ENCODE measurements at places on chromosomes 3 and 15.
A peak's percentile ranks its signal among the peaks of the same experiment; 100 is the strongest.

DNA sequence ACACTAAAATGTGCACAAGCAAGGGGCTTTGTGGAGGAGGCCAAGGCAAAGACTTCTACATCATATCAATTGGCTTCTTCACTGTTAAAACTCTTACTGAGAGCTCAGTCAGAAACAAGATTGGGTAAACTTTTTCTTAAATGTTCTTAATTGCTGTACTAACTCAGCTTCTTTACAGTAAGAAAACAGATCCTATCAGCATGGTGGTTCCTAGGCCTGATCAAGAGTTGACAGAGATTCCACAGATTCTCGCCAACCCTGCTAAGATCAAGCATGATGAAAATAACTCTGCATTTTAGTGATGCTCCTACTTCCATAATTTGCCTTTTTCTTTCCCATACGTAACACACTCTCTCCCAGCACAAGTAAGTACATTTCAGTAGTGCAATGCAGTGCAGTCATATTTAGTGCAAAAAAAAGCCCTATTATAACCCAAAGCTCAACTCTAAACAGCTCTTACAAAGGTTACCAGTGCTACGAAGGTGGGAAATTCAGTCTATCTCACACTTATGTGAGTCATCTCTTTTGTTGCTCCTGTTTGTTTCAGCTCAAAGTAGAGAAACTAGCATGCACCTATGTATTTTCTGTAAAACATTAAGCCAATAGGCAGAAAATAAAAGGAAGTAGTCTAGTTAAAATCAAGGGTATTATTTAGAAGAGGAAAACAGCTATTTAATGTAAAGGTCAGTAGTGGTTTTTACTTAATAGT is 29.9 kb downstream of the TIGIT start:
- no peak for DNase-seq

GRCh38 chr3:78887029-78887428 is 880.8 kb downstream of the ROBO1 start:
- no peak for DNase-seq

DNA sequence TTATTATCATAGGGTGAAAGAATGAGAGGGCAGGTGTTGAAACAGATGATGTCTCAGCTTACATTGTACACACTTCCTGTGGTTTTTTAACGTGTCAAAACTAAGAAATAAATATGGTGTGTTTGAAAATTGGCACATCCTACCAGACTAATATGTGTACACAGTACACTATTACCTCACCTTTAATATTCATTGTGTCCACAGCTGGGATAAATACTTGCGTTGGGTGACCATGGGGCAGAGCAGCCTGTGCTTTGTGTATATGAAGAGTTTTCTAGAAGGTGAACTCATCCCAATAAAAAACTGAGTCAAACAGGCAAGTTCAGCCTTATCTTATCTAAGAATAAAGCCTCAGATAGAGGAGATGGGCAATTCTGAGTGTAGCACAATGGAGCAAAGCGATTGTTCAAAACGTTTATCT is 17.3 kb downstream of the SUCNR1 start:
- peak; percentile 9 for DNase-seq

- DNase-seq: no peak
Observed at GRCh38 chr3:40771112-40771511, 246.4 kb downstream of the ZNF621 start.

DNA sequence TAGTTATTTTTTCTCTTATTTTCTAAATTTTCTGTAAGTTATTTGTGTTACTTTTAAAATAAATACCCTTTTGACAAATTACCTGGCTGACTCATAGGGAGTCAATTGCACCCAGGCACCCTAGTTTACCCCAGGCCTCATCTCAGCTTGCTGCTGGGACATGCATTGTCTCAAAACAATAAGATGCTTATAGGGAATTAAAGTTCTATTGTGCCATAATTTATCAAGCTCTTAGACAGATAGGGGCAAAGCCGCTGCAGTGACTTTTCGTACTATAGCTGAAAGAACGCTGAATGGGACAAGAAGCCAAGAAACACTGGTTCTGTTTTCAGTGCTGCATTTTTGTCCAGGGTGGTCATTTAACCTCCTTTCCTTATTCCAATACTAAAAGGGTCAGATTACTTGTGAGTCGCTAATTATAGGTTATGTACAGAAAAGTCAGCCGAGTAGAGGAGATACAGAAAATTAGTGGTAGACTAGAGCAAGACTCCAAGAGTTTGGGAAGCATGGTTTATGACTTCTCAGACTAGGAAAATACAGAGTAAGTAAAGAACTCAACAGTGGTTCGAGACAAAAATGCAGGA is 50.3 kb downstream of the EXD1 start:
- no peak for DNase-seq
